ENCODE measurements at places on chromosomes 6 and 20. TPM values are rescaled to one million over a fixed set of nuclear protein-coding genes. Genes with fewer than 3 reads are reported as not detected.

FOXP4 gene
- polyA plus RNA-seq, result 0.62 TPM

CNR1 gene
- not detected for polyA plus RNA-seq

GSTA3 gene
- not detected for polyA plus RNA-seq

TMEM74B gene
- not detected for polyA plus RNA-seq

MUC22 gene
- not detected for polyA plus RNA-seq

Data from CD14-positive monocyte (primary cell).